ENCODE measurements at places on chromosomes 4 and X.
A peak's percentile ranks its signal among the peaks of the same experiment; 100 is the strongest.

DNA sequence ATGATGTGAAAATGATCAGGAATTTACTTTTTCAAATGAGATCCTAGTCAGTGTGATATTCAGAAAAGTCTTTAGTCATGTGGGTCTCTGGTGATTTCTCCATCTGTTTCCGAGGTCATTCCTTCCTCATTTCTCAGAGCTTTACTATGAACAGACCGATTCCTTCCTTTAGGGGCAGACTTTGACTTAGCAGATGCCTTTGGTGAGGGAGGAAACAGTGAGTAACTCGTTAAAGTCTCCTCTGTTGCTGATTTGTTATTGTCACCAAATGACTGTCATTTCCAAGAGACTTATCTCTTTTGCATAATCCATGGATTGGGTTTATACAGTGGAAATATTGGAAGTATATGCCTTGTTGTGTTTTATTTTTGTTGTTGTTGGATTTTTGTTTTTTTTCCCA, 76.2 kb upstream of the CD99 start:
- DNase-seq = no peak

DNA sequence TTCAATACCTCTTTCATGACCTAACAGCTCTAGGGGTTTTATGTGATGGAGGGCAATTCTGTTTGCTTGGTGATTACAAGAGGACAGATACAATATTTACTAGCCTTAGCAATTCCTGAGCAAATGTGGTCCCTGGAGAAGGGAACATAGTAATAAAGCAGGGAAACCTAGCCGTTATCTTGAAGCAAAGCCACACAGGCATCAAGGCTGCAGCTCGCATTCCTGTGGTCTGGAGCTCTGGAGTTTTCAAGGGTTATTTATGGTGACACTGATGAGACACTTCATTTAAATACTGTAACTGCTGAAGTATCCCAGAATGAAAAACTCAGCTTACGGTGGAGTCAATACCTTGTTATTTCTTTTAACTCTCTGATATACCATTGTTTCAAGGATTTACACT, 66.8 kb downstream of the AFF2 start:
- no peak for DNase-seq

DNA sequence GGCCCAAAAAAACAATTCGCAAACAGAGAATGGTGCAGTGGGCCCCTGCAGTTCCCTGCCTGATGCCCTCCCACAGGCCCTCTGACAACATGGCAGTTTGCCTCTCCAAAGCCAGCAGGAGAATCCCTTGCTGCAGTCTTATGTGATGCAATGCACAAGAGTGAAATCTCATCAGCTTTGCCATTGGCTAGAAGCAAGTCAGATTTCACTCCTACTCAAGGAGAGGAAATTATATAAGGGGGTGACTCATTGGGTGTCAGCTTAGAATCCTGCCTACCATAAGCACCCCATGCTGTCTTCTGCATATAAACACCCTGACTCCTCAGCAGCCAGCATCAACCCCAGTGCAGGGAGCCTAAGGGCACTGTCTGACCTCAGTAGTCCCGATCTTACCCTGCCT, 157.3 kb upstream of the LDB2 start:
- no peak for DNase-seq

GRCh38 chr4:153809307-153809706, 20.4 kb upstream of the SFRP2 start:
- DNase-seq = no peak

DNA sequence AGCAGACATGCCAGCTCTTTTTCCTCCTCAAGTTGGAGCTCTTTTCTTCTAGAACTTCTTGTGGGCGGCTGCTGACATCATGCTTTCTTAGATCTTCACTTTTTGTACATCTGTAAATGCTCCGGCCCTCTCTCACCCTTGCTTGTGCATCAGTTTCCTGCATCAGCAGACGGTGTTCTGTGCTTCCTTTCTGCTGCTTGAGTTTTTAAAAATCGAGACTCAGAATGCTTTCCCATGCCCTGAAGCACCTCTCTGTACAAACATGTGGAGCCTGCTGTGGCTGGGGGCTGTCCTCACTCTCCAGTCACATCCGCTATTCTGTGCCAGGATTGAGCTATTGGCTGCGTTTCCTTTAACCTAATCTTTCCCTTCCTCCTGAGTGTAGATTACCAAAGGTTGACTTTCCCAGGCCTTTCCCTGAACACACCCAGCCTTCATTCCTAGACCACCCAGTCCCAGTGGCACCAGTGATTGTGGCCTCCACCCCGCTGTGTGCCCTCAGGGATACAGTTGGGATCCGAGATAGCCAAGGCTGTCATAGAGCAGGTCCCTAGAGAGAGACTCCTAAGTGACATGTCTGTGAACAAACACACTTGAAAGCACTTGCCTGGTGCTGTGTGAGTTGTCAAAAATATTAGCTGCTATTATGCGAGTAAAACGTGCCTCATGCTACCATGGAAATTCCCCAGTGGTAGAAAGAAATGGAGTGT, 41.9 kb downstream of the TNIP2 start:
- DNase-seq = peak; percentile 21

DNA sequence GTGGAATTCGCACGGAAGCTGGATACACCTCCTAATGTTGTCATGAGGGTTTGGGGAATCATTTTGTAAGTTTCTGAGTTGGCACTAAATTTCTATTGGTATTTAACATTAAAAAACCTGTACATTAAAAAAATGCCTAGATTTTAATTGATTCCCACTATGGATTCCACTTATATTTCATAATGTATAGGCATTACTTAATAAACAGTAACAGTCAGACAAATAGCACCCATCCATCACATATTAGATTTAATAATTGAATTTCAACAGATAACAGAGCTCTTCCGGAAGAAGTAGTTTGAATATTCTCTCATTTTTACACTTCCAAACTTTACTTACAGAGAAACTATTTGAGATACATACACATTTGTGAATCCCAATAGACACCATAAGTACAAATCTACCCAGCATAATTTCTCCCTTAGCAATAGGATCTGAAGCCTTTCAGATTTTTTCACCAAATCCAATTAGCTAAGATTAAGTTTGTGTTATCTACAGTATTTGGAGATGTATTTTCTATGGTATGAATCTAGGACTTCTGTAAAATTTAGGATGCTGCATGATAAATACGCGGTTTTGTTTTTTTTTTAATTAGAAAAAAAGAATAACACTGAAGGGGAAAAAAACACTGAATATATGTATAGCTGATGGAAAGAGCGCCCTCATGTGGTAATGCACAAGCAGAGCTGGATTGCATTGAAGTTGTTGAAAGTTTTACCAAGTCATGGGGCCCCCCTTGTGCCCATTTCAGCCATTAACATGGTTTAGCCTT, 12.2 kb upstream of the ODAM start:
- no peak for DNase-seq

All from effector CD4-positive, alpha-beta T cell (primary cell).